Activated naive CD4-positive, alpha-beta T cell treated with anti-CD3 and anti-CD28 coated beads for 36 hours (primary cell): ENCODE measurements at places on chromosomes 12 and 14. TPM values are rescaled to one million over a fixed set of nuclear protein-coding genes. Genes with fewer than 3 reads are reported as not detected.

VPS37B gene
- 15.6 TPM for total RNA-seq

CLEC4C gene
- not detected for total RNA-seq

MIPOL1 gene
- 0.15 TPM for total RNA-seq

GRIN2B gene
- total RNA-seq: not detected

ARHGEF25 gene
- 1.5 TPM for total RNA-seq

LRRC43 gene
- total RNA-seq: not detected

PPP1R13B gene
- 8.0 TPM for total RNA-seq

CCDC197 gene
- total RNA-seq: not detected

RTN1 gene
- total RNA-seq: not detected

LRFN5 gene
- not detected for total RNA-seq

GRCh38 chr12:51421266-51421884 lies 3.3 kb upstream of the SLC4A8 start:
- peaks cover 13% of the 10 kb centered on the region for H3K4me1 ChIP-seq
- no peaks in the 10 kb centered on the region for H3K36me3 ChIP-seq
- DNase-seq: peak; percentile 69
- no peak overlapping the region for H3K4me3 ChIP-seq
- H3K27me3 ChIP-seq: no peaks in the 10 kb centered on the region
- H3K27ac ChIP-seq: no peak overlapping the region

- no peaks in the 10 kb centered on the region for H3K27me3 ChIP-seq
- H3K4me1 ChIP-seq: no peaks in the 10 kb centered on the region
- H3K36me3 ChIP-seq: no peaks in the 10 kb centered on the region
- no peak overlapping the region for H3K27ac ChIP-seq
- H3K4me3 ChIP-seq: no peak overlapping the region
Observed at GRCh38 chr12:6061660-6062059, 62.8 kb downstream of the VWF start.

GRCh38 chr14:58027904-58028303 lies 124.1 kb downstream of the ARMH4 start:
- no peaks in the 10 kb centered on the region for H3K4me1 ChIP-seq
- no peak overlapping the region for H3K27ac ChIP-seq
- no peaks in the 10 kb centered on the region for H3K36me3 ChIP-seq
- no peak overlapping the region for H3K4me3 ChIP-seq
- DNase-seq: no peak

DNA sequence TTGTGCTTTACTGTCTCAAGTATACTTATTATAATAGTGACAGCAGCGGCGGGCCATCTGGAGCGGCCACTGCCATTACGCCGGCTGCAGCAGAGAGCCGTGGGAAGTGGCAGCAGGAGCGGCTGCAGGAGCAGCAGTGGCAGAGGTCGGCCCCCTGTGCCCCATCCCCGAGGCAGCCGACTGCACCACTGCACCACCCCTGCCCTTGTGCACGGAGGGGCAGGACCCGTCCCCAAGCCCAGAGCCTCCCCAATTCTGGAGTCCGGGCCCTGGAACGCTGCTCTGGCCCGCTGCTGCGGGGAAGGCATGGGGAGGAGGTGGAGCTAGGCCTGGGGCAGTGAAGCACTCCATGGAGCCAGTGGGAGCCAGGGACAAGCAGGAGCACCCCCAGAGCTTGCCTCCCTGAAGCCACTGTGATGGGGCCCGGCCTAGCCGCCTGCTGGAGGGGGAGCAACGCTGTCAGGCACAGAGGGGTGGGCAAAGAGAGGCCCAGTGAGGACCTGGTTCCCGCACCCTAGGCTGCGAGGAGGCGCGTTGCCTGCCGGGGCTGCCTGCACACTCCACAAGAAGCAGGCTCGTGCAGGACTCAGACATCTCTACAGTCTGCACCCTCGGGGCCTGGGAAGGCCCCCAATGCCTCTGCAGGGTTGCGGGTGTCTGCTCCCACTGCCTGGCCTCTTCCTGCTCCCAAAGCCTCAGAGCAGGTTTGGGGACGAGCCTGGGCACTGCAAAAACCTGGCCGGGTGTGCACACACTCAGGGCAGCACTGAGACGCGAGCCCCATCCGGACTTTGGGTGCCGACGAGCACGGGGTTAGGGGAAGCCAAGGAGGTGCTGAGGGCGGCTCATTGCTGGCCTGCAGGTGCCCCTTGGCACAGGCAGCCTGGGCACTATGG lies 74.2 kb upstream of the RASSF8 start:
- H3K4me3 ChIP-seq: no peak overlapping the region
- no peaks in the 10 kb centered on the region for H3K36me3 ChIP-seq
- no peak for DNase-seq
- H3K27ac ChIP-seq: no peak overlapping the region

DNA sequence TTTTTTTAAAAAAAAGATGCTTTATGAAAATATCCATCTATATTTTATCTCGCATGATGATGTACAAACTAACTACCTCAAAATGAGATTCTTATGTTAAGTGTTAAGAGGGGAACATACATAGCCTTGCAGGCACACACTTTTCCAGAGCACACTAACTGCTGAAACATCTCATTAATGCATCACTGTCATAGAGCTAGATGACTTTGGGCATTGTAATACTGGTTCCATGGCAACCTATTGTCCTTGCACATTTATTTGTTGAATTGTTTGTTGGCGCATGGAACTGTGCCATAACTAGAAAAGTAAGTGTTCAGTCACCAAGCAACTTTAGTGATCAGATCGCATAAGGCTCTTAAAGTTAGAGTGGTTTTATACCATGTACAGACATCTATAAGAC lies 348.3 kb downstream of the GALC start:
- no peak overlapping the region for H3K27ac ChIP-seq
- no peak for DNase-seq
- no peaks in the 10 kb centered on the region for H3K4me1 ChIP-seq

- DNase-seq: no peak
- no peak overlapping the region for H3K27ac ChIP-seq
- no peaks in the 10 kb centered on the region for H3K27me3 ChIP-seq
- H3K4me3 ChIP-seq: no peak overlapping the region
- H3K36me3 ChIP-seq: peaks cover 1% of the 10 kb centered on the region
Observed at GRCh38 chr14:52522033-52522432, 30.3 kb downstream of the TXNDC16 start.

GRCh38 chr12:58032156-58032555 lies 90.8 kb downstream of the ATP23 start:
- no peaks in the 10 kb centered on the region for H3K4me1 ChIP-seq
- H3K27me3 ChIP-seq: peaks cover 2% of the 10 kb centered on the region
- H3K4me3 ChIP-seq: no peak overlapping the region
- no peak for DNase-seq

- no peak overlapping the region for H3K27ac ChIP-seq
- H3K4me3 ChIP-seq: no peak overlapping the region
- peaks cover 6% of the 10 kb centered on the region for H3K4me1 ChIP-seq
- H3K27me3 ChIP-seq: peaks cover under 1% of the 10 kb centered on the region
Observed at GRCh38 chr14:103014466-103015228, 42.7 kb downstream of the CDC42BPB start.

GRCh38 chr12:13957576-13957975 lies 23.8 kb downstream of the GRIN2B start:
- H3K4me1 ChIP-seq: no peaks in the 10 kb centered on the region
- H3K4me3 ChIP-seq: no peak overlapping the region
- no peaks in the 10 kb centered on the region for H3K36me3 ChIP-seq
- H3K27ac ChIP-seq: no peak overlapping the region

DNA sequence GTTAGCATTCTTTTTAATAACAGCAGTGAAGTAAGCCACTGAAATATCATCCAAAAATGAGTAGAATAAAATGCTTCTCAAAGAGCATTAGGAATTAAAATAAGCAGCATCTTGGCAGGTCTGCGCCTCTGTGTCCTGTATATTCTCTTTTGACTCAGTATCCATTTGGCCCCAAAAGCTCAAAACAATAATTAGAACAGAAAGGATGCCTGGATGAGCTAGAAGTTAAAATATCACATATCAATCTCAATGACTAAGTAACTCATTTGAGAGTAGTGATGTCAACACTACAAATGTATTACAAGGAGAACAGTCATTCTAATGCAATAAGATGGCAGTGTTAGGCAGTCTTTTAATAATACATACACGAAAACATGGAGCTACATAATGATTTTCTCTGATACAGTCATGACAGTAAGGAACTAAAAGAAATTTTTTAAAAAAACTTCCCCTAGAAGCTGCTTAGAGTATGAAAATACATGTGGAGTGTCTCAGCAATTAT lies 160.9 kb upstream of the ABCD2 start:
- H3K4me1 ChIP-seq: no peaks in the 10 kb centered on the region
- H3K4me3 ChIP-seq: no peak overlapping the region

DNA sequence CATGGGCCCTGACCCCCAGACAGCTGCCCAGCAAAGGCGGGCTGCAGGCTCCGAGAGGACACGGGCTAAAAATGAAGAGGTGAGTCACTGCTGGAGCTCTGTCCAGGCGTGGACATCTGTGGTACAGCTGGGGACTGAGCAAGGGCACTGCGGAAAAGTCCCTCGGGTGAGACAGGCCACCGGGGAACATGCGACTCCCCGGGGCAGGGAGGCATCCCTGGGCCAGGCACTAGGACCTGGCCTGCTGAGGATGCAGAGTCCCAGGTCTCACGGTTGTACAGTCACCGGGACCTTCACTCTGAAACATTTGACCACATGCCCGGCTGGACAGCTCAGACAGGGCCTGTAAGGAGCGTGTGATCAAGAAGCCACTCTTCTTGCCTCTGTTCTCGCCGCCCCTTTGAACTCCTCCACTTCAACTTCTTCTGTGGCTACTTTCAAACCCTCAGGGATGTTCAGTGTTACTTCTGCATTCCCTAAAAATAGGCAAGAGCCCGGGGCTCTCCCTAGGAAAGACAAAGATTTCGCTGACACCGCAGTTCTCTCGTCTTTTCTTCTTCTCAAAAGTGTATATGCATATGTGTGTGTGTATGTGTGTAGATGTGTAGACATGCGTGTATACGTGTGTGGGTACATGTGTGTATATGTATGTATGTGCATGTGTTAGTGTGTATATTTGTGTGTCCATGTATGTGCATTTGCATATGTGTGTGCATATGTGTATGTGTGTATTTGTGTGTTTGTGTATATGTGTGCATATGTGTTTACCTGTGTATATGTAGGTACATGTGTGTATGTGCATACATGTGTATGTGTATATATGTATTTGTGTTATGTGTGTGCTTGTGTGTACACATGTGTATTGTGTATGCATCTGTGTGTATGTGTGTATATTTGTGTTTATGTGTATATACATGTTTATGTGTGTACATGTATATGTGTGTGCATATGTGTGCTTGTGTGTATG lies 5.0 kb upstream of the RFLNA start:
- no peak overlapping the region for H3K4me3 ChIP-seq
- peaks cover 2% of the 10 kb centered on the region for H3K36me3 ChIP-seq
- DNase-seq: no peak
- H3K27me3 ChIP-seq: peaks cover 18% of the 10 kb centered on the region

DNA sequence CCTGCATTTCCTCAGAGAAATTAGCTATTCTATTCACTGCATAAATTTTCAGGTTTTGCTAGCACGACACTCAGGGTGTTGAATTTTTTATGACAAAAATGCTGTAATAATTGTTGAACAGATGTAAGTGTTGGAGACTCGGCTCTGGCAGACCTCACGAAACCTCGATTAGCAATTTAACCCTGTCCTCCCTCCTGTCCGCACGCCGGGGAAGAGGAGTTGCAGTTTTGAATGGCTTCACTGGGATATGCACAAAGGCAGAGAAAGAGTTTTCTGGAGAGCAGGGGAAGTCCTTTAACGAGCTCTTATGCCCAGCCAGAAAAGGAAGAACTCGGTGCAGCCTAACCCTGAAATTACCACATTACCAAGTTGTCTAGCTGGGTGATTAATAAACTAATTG lies 661.1 kb downstream of the VRK1 start:
- DNase-seq: no peak
- peaks cover 32% of the 10 kb centered on the region for H3K4me1 ChIP-seq
- peak overlapping the region; percentile 96 for H3K4me3 ChIP-seq
- peaks cover 35% of the 10 kb centered on the region for H3K36me3 ChIP-seq
- H3K27me3 ChIP-seq: no peaks in the 10 kb centered on the region

- no peaks in the 10 kb centered on the region for H3K36me3 ChIP-seq
- no peak overlapping the region for H3K4me3 ChIP-seq
- peaks cover 26% of the 10 kb centered on the region for H3K4me1 ChIP-seq
- no peak overlapping the region for H3K27ac ChIP-seq
Observed at GRCh38 chr12:27814851-27815591, 35.0 kb upstream of the MANSC4 start.

GRCh38 chr12:62098132-62098531 lies 162.1 kb upstream of the USP15 start:
- H3K4me1 ChIP-seq: no peaks in the 10 kb centered on the region
- H3K36me3 ChIP-seq: no peaks in the 10 kb centered on the region
- H3K4me3 ChIP-seq: no peak overlapping the region

DNA sequence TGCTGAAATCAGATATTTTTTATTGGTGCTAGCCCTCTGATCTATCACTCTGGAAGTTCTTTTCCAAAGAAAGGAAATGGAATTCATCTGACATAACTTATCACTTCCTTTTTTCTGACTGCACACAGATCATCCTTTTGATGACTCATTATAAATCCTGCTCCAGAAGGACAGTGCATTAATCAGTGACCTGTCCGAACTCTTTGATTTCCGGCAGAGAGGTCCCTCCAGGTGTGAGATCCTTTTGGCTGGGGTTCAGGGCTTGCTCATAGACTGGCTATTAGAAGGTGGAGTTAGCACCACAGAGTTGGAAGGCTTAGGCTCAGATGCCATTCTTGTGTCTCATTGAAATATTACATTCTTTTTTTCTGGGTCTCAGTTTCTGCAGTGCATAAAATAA lies 328.2 kb downstream of the ZFP36L1 start:
- H3K4me3 ChIP-seq: no peak overlapping the region
- no peaks in the 10 kb centered on the region for H3K36me3 ChIP-seq
- peaks cover 19% of the 10 kb centered on the region for H3K4me1 ChIP-seq
- no peaks in the 10 kb centered on the region for H3K27me3 ChIP-seq

- no peak overlapping the region for H3K4me3 ChIP-seq
- peak; percentile 8 for DNase-seq
- H3K27ac ChIP-seq: no peak overlapping the region
- no peaks in the 10 kb centered on the region for H3K36me3 ChIP-seq
- H3K27me3 ChIP-seq: peaks cover 2% of the 10 kb centered on the region
Observed at GRCh38 chr12:14681625-14682024, 14.8 kb downstream of the GUCY2C start.

GRCh38 chr14:58724206-58724605 lies 86.4 kb downstream of the DACT1 start:
- no peaks in the 10 kb centered on the region for H3K27me3 ChIP-seq
- peaks cover 2% of the 10 kb centered on the region for H3K4me1 ChIP-seq
- no peak overlapping the region for H3K27ac ChIP-seq
- DNase-seq: no peak
- no peak overlapping the region for H3K4me3 ChIP-seq
- H3K36me3 ChIP-seq: no peaks in the 10 kb centered on the region

- H3K4me1 ChIP-seq: peaks cover 32% of the 10 kb centered on the region
- H3K4me3 ChIP-seq: no peak overlapping the region
- H3K36me3 ChIP-seq: no peaks in the 10 kb centered on the region
- DNase-seq: no peak
Observed at GRCh38 chr14:69606258-69607184, 4.9 kb upstream of the SUSD6 start.

GRCh38 chr12:42744539-42745182 lies 155.1 kb upstream of the PRICKLE1 start:
- no peak overlapping the region for H3K27ac ChIP-seq
- no peak overlapping the region for H3K4me3 ChIP-seq
- no peak for DNase-seq
- H3K4me1 ChIP-seq: no peaks in the 10 kb centered on the region
- no peaks in the 10 kb centered on the region for H3K36me3 ChIP-seq
